ENCODE measurements at places on chromosomes 7 and 10.
A peak's percentile ranks its signal among the peaks of the same experiment; 100 is the strongest.

DNA sequence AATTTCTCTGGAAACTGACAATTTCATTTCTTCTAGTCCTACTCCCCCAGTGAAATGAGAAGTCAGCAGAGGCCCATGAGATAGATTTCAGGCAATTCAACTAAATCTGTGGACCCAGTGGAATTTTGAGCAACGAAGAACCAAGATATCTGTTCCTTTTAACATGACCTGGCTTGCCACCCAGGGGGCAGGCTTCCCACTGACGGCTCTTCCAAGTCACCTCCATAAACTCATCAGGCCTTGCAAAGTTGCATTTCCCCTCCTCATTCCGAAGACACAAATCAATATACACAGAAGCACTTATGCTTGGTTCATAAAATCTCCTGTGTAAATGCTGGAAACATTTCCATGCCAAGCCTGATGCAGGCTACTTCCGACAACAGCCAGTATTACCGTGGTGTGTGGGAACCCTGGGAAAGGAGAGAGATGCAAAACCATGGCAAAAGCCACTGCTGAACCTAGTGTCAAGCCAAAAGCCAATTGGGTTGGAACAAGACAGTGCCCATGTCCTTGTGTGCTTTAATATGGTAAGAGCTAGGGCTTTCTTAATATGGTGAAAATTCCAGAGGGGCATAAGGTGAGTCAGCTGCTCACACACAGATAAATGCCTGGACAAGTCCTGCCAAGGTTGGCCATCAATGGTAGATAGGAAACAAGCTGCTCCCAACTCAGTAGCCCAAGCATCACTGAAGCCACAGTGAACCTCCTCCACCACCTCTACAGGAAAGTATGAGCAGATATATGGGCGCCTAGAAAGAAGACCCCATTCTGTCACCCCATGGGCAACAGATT lies 1.6 kb downstream of the FRMD4A start:
- no peak for ATAC-seq

DNA sequence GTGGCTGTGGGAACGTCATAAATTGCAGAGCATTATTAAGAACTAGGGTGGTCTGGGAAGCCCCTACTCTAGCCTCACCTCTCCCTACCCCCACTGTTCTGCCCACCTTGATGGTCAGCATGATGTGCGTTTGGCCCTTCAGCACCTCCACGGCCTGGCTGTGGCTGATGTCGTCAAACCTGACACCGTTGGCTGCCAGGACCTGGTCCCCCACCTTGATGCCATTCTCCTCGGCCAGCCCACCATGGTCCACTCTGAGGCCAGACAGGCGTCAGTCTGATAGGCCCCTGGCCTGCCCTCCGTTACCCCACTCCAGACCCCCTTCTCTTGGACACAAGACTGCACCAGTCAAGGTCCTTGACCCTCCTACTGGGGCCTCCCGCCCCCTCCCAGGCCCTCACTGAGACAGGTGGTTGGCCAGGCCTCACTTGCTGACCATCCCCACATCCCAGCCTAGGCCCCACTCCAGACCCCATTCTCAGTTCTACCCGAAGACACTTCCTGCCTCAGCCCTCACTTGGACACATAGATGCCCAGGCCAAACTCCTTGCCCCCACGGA lies 9.2 kb downstream of the PDZD7 start:
- no peak for ATAC-seq

GRCh38 chr7:132434041-132434440 lies 142.2 kb downstream of the PLXNA4 start:
- no peak for ATAC-seq

DNA sequence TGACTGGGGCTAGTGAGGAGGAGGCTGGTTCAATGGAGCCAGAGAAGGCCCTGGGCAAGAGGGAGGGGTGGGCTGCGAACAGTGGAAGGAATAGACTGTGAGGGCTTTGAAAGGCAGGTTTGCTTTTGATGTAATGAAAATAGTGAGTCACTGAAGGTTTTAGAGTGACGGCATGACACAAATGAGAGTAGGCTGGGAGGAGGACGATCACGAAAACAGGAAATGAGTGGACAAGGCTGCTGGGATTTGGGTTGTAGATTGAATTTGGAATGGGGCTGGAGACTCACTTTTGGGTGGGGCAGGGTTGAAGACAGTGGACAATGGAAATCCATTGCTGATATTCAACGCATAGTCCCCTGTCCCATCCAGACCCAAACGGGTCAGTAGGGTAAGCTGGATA lies 139.6 kb downstream of the CDH23 start:
- ATAC-seq = no peak

DNA sequence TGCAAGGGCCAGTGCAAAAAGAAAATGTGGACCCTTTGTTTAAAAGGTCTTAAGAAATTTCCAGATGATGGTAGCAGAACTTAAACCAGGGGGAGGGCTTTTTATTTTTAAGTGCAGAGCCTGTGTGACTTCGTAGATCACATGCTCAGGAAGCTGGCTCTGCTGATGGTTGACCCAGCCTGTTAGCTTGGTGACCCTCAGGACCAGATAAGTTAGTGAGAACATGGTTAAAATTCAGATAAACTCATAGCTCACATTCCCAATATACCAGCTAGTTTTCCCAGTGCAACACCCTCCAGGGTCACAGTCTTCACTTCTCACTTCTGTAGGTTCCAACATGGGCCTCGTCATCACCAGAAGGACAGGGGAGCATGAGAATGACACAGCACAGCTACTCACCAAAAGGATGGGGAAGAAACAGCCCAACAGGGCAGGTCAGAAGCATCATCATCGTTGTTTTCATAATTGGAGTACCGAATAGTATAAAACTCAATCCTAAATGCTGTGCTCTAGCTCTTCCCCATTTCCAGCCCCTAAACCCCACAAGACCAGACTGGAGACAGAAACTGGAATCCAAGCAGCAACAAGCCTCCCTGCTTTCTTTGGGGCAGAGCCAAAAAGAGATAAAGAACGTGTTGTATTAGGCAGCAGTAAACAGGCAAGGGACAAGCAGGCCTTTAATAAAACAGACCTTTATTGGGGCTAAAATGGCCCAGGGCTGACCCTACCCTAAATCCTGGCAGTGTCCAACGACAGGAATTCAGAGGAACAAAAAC lies 102.2 kb upstream of the ANKRD1 start:
- ATAC-seq = no peak

DNA sequence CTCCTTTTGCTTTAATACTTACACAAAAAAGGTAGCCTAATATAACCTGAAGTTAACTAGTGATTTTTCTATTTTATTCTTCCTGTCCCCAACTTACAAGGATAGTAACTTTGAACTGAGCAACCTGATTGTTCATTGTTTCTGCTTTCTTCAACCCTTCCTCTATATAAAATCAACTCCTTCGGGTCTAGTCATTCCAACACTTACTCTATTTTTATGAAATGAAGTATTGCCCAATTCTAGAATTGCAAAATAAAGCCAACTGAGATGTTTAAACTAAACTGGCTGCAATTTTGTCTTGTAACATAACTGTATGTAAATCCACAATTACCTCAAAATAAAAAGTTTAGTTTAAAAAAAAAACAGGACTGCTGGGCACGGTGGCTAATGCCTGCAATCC lies 20.3 kb upstream of the DNA2 start:
- no peak for ATAC-seq

GRCh38 chr10:987620-987869 lies 689 bp upstream of the GTPBP4 start:
- ATAC-seq = peak; percentile 53

- no peak for ATAC-seq
Observed at GRCh38 chr10:62814756-62815380, 1.3 kb downstream of the EGR2 start.

GRCh38 chr10:66838656-66839055 lies 87.2 kb upstream of the LRRTM3 start:
- no peak for ATAC-seq

DNA sequence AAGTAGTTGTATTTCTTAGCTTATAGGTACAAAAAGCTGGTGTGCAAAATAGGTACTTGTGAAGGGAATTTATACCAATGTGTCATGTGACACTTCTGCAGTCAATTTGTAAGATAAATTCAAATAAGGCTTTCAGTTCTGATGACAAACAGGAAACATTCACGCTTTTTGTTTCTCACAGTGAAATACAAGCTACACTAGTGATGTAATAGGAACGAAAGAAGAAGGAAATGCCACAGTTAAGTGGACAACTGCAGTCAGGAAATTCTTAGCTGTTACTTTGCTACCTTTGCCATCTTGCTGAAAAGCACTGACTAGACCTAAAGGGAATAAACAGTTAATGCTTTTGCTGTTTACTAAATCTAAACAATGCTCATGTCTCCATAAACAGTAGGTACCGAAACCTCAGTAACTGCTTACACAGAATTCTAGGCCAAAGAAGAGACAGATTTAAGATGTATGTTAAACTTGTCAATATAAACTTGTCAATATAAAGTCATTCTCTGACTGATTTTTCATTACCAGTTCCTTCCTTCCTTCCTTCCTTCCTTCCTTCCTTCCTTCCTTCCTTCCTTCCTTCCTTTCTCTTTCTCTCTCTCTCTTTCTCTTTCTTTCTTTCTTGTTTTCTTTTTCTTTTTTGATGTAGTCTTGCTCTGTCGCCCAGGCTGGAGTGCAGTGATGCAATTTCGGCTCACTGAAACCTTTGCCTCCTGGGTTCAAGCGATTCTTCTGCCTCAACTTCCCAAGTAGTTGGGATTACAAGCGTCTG lies 10.1 kb downstream of the OTUD1 start:
- 0 out of 3 replicates have a peak, but pooled peaks have one; percentile 20 for ATAC-seq

DNA sequence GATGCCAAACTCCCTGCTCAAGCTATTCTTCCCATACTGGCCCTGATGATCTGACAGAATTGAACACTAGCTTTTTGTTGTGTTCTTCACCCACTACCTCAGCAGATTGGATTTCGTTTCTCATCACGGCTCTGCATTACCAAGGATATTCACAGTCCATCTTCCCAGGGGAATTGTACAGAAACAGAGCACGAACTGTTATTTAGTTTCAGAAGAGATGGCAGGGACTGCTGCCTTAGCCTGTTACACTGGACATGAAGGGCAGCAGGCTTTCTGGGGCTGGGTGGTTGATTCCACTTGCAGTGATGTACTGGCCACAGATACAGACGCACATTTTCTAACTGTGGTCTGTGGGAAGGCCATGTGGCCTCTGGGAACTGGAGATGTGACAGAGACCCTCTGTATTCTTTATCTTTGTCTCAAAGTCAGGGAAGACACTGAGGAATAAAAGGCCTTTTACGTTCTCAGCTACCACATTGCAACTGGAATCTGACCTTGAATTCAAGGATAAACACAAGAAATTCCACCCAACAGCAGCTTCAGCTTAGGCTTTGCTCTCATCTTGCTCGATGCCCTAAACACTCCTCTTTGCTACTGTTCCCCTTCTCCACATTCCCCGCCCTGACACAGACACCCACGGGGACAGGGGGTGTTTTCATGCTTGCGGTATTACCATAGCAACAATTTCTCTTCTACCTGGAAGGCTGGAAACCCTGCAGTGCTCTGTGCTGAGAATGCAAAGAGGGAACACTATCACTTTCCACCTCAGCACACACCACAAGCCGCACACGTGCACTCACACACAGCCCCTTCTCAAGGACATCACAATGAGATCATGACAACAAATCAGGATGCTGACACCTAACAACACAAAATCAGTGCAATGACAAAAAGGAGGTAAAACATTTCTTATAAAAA lies 81.7 kb downstream of the RNF216 start:
- ATAC-seq = no peak

- ATAC-seq = no peak
Observed at GRCh38 chr7:111952783-111953182, 253.4 kb downstream of the DOCK4 start.

GRCh38 chr10:127977357-127978009 lies 70.6 kb downstream of the PTPRE start:
- peak; percentile 81 for ATAC-seq

GRCh38 chr7:107079212-107079940 lies 34.9 kb downstream of the PRKAR2B start:
- ATAC-seq = no peak

DNA sequence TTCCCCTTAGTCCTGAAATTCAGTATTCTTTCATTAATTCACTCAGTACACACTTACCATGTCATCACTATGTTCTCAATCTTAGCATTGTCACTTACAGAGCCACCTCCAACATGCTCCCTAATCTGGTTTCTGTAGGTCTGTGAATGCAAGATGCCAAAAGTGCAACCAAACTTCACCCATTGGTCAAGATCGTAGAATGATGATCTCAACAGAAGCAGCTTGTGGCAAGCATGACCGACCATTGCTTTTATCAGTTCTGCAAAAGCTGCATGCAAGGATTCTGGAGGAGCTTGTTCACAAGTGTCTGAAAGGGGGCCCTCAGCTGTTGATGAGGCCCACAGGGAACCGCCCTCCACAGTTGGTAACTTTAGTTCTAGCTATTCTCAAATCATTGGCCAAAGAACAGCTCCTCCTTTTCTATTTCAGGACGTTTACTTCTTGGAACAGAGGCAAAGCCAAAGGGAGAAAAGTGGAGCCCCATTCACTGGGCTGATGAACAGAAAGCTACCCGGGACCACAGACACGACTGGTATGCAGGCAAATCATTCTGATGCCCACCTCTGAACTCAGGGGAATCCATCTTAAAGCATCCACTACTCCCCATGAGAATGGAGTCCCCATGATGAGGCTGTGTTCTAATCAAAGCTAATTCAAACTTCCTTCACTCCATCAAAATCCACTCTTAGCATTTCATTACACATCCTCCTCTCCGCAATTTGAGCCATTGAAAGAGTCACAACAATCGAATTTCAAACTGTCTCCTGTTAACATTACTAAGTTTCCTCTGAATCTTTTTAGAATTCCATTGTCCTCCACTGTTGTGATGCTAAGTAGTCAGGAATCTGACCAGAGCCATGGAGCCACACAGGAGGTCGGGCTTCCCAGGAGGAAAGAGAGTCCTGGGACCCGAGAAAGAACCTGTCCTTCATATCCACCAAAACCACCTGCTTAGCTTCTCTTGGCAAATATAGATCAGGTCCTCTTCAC lies 13.9 kb downstream of the GRB10 start:
- no peak for ATAC-seq

DNA sequence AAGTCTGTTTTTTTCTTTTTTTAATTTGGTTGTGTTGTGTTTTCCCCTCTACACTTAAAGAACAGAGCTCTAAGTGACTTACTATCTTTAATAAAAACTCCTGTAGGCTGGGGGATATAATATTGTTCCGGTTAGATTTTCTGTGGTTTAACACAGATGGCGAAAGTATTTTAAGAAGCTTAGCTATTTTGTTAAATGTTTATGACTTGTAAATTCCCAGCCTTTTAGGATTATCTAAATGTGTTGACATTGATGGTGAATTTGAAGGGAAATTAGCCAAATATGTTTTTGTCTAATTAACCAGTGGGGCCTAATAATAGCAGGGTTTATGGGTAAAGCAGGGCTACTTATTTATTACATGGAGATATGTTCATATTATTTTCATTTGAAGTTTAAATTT lies 538.5 kb downstream of the INHBA start:
- ATAC-seq = no peak

Measured in SK-N-SH treated with all-trans-retinoic acid at 6 μM for 48 hours (cell line).